ENCODE measurements at places on chromosomes 6 and 20. TPM values are rescaled to one million over a fixed set of nuclear protein-coding genes. Genes with fewer than 3 reads are reported as not detected.

CRISP2 gene
- total RNA-seq, result not detected

RSPO3 gene
- total RNA-seq, result not detected

GMEB2 gene
- 20.5 TPM for total RNA-seq

GHRH gene
- not detected for total RNA-seq

MUC22 gene
- not detected for total RNA-seq

PDSS2 gene
- total RNA-seq, result 10.9 TPM

SNX9 gene
- total RNA-seq, result 9.4 TPM

AIF1 gene
- 48.0 TPM for total RNA-seq

TNFRSF6B gene
- total RNA-seq, result not detected

ZFP57 gene
- total RNA-seq, result not detected

BANF2 gene
- not detected for total RNA-seq
